ENCODE measurements at places on chromosomes 2 and 18.

GRCh38 chr2:32355976-32356680 lies 695 bp upstream of the BIRC6 start:
- no peak for DNase-seq

DNA sequence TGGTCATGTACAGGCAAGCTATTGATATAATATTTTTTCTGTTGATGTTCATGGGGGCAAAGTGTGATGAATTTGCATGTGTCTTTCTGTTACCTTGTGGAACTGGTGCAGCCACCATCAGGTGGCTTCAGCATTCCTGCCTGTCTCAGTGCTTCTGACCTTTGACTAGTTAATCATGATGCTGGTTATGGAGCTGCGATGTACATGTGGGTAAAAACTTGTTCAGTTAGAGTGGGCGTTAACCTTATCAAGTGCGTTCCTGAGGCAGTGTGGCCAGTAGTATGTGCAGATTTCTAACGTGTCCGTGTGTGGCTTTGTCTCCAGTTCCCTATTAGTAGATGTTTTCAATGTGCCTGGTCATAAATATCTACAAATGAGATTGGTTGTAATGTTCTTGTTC lies 127.4 kb upstream of the ZSWIM2 start:
- DNase-seq, result no peak

- DNase-seq, result no peak
Observed at GRCh38 chr18:23038712-23039111, 96.6 kb upstream of the CABLES1 start.

DNA sequence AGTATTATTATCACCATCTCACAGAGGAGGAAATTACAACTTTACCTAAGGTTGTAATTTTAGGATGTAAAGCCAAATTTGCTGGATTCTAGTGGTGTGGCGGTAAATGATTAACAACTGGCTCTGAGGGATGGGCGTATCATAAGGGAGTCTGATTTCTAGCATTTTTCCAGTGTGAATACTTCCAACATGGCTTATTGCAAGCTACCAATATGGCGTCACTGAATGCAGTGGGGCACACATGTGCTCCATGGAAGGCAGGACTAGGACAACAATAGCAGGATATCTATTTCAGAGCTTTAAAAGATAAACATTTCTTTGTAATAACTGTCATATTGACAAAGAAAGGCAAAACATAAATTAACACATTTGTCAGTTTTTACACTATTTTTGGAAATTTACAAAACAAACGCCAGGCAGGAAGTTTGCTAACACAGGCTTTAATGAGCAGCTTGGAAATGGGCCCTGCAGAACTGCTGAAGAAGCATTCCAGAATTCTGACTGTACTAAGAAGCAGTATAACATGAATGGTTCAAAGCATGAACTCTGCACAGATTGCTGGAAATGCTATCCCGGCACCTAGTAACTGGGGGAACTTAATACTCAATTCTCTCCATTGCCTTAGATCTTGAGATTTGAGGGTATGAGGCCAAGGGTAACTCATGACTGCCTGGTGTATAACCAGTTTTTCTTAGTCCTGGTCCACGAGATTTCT lies 439.3 kb upstream of the MAP2 start:
- no peak for DNase-seq

- DNase-seq, result no peak
Observed at GRCh38 chr2:151976945-151977353, 121.9 kb downstream of the CACNB4 start.

DNA sequence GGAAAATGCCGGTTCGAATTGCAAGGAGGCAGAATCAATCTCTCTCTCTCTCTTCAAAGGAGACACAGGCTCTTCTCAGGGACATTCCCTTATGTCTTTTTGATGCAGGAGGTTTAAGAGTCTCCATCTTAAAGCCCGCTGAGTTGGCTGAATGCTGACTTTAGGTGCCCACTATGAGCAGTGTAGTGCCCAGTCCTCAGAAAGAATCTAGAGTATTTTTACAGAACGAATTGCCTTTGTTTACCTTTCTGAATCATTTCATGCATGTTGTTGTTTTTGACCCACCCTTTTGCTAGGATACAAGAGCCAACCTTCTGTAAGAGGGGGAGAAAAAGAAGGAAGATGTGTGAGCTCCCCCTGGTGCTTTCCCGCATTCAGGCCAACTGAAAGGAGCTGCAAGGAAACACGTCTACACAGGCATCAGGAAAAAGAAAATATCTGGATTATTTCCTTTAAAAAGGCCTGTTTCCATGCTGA lies 193.5 kb upstream of the TCF4 start:
- DNase-seq, result peak; percentile 70

GRCh38 chr2:160940699-160941098 lies 219.5 kb upstream of the TANK start:
- no peak for DNase-seq

DNA sequence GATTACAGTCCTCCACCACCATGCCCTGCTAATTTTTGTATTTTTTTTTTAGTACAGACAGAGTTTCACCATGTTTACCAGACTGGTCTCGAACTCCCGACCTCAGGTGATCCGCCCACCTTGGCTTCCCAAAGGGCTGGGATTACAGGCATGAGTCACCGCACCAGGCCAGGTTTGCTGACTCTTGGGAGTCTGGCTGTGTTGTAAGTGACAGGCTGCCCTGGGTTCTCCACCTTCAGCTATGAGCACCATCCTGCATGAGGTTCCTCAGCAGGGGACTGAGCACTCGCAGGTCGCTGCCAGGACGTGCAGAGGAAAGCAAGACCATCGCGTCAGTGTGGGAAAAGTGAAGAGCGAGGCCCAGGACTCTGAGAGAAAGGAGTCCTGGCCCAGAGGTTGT lies 112.6 kb upstream of the NDUFV2 start:
- no peak for DNase-seq

DNA sequence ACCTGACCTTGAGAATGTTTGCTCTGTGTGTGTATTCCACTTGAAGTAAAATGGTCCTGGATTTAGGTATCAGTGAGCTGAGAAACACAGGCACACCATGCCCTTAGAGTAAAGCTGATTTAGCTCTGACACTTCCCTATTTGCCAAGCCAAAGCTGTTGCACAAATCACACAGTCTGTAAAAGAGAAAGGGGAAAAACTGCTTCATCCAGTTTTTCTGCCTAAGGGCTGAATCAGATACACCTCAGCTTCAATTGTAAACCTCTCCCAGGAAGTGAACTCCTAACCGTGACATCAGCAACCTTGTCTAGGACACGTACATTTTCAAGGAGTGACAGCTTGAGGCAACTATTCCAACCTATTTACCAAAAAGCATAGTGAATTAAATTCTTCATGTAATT lies 150.4 kb downstream of the NR4A2 start:
- DNase-seq, result no peak

DNA sequence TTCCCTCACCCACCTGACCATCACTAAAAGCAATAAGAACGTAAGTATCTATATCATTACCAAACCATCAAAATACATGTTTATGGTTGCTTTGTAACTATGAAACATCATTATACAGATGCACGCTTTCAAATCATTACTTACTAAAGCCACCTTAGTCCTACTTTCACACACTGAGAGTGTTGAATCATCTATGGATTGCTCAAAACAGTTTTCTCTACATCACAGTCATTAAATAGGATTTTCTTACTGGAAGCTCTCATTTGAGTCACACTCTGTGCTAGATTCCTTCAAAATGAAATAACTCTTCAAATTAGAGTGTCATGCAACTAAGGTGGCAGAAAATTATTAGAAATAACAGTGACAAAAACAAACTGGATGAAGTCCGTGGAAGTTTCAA lies 878.4 kb downstream of the CPS1 start:
- DNase-seq, result no peak

DNA sequence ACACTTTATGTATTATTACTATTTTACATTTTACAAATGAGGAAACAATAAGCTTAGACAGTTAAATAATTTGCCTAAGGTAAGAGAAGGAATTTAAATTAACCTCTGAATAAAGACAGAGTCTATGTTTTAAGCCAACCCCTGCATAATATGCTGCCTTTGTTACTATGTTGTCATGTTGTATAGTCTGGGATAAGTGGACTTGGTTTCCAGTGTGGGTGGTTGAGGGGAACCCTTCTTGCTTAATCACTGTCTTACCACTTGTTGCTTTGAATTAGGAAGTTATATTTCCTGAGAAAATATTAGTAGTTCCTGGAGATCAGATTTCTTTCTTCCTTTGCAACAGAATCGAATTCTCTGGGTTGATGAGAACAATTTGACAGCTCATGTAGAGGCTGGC lies 52.6 kb downstream of the AGPS start:
- DNase-seq, result no peak

DNA sequence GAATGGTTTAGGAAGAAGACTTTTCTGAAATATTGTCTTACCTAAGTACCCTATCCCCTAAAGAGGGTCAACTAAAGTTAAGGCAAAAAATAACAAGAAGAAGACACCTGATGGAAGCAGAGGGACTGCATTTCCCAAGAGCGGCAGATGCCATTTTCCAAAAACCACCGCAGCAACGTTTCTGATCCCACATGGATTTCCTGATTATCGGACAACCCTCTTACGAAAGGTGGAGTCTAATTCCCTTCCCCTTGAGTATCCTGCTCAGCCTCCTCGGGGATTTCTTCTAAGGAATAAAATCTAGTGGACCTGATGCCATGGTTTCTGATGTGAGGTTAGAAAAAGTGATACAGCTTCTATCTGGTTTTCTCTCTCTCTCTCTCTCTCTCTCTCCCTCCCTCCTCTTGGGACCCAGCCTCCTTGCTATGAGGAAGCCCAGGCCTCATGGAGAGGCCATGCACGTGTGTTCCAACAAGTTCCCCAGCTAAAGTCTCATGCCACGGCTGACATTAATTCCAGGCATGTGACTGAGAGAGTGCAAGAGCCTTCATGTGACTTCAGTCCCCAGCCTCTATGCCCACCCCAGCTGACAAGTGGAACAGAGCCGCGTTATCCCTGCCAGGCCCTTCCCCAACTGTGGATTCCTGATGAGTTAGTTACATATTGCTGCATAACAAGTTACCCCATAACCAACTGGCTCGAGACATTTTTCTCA lies 150.3 kb downstream of the SMAD2 start:
- no peak for DNase-seq

DNA sequence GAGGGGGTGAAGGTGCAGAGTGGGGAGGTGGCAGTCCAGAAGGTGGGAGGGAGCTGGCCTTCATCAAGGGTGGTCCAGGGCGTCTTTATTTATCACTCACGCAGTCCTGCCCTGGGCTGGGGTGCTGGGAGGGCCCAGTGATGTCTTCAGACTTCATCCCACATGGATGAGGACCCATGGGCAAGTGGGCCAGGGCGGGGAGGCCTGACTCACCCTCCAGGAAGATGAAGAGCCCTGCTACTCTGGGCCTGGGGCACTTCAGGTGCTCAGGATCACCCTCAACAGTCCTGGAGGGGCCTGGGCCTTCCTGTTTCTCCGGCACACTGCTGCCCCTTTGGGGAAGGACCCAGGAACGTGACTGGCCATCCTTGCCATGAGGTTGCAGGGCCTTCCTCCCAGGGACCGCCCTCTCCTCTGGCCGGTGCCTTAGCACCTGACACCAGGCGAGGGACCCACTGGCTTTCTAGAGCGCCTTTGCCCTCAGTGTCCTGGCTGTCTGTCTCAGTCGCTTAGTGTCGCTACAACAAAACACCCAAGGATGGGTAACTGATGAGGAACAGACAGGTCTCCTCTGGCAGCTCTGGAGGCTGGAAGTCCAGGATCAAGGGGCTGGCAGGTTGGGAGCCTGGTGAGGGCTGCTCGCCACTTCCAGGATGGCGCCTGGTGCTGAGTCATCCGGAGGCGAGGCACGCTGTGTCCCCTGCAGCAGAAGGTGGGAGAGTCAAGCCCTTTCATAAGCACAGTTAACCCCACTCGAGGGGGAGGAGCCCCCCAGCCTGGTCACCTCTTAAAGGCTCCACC lies 57.8 kb upstream of the HS6ST1 start:
- no peak for DNase-seq

DNA sequence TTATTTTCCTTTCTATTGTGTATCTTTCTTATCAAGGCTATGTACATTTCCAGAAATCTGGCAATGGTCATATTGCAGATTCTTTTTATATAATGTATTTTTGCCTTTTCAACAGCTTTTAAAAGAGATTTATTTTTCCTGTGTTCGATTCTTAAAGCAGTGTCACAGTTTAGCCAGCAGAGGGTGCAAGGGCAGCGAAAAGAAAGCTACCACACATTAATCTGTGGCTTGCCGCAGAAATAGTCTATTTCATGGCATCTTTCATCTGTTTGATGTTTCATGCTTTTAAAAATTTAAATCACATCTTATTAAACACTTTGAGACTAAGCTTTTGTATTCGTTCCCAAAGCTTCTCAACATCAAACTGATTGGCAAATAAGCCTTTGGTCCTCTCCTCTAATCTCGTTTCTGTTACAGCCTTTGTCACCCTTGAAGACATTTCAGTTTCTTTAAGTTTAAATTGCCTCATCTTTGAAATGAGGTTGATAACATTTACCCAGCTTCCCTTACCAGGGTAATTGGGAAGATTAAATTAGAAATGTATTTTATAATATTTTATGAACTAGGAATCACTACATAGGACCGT lies 73.3 kb downstream of the PIK3C3 start:
- DNase-seq, result peak; percentile 53

GRCh38 chr18:56083097-56083521 lies 495.1 kb upstream of the TCF4 start:
- DNase-seq, result no peak

DNA sequence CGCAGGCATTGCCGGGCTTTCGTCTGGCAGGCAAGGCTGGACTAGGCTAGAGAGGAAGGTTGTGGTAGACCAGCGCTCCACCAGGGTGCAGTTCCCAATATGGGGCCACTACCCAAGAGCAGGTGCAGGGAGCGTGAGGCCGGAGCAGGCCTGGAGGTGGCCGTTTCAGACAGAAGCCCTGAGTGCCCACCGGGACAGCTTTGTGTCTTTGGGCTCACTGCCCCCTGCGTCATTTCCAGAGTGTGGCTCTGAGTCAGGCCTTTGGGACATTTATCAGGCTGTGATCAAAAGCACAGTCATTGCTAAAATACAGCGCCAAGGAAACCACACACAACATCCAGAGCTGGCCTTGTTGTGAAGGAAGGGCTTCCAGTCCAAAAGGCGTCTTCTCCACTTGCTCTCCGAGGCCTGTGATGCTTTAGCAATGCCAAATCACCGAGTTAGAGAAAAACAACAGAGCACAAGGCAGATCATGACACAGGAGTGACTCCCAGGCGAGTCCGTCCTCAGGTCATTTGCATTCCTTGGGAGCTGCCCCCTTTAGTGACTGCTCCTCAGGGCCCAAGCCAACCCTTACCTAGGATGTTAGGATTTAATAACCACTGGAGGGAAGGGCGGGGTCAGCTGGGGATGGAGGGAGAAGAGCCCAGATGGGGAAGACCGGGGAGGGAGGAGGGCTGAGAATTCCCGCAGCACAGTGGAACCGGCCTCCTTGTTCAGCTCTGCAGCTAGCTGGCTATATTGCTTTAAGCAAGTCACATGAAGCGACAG lies 42.3 kb downstream of the RFX8 start:
- no peak for DNase-seq

DNA sequence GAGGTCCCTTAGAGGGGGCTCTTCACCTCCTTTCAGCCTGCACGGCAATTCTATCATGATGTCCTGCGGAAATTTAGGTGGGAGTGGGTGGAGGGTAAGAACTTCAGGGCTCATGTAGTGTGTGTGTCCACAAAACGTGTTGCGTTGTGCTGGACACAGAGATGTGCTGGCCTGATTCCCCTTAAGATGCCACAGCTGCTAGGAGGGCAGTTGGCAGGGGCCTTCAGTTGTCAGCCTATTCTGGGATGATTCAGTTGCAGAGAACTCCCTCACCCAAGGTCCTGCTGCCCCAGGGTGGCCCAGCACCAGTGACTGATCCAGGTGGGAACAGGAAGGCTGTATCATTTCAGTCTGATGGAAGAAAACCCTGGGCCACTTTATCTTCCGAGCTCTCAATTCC lies 1.0 kb upstream of the HJURP start:
- no peak for DNase-seq
